ENCODE measurements at places on chromosomes 7 and 10. TPM values are rescaled to one million over a fixed set of nuclear protein-coding genes. Genes with fewer than 3 reads are reported as not detected.

The RNF148 gene
- 4.5 TPM for total RNA-seq

The EIF5AL1 gene
- 0.16 TPM for total RNA-seq

The PSMC2 gene
- total RNA-seq = 219 TPM

The SLC26A3 gene
- total RNA-seq = not detected

The CLEC2L gene
- total RNA-seq = not detected

The SPDYE3 gene
- not detected for total RNA-seq

The TLX1 gene
- total RNA-seq = not detected

The ERVW-1 gene
- not detected for total RNA-seq

The EPO gene
- not detected for total RNA-seq

The DIP2C gene
- 2.9 TPM for total RNA-seq

The FBXL13 gene
- 0.32 TPM for total RNA-seq

The SVOPL gene
- total RNA-seq = not detected

The NCF1 gene
- not detected for total RNA-seq

The TAF3 gene
- 2.1 TPM for total RNA-seq

The MARVELD1 gene
- total RNA-seq = 6.6 TPM

The PRKCQ gene
- total RNA-seq = 0.16 TPM

The PON1 gene
- total RNA-seq = under 0.01 TPM

The ENKUR gene
- total RNA-seq = 0.06 TPM

The SPDYE16 gene
- total RNA-seq = under 0.01 TPM

The IGF2BP3 gene
- 15.0 TPM for total RNA-seq

The TLL2 gene
- total RNA-seq = 0.06 TPM

The PRR15 gene
- 0.06 TPM for total RNA-seq

The STEAP4 gene
- not detected for total RNA-seq

The RADIL gene
- total RNA-seq = 1.3 TPM

The NANOS1 gene
- 0.16 TPM for total RNA-seq

The THSD7A gene
- total RNA-seq = 27.2 TPM

The AKR1C2 gene
- total RNA-seq = 0.97 TPM

The CRTAC1 gene
- total RNA-seq = 3.1 TPM

The CPA2 gene
- total RNA-seq = not detected

The PTPN20 gene
- total RNA-seq = 0.44 TPM

The ZNF736 gene
- 6.6 TPM for total RNA-seq

The UCN3 gene
- not detected for total RNA-seq

The CC2D2B gene
- not detected for total RNA-seq

The LRRTM3 gene
- total RNA-seq = not detected

The DNAJC12 gene
- total RNA-seq = 3.9 TPM

The POLL gene
- total RNA-seq = 8.0 TPM

The PRLHR gene
- not detected for total RNA-seq

The RPEL1 gene
- not detected for total RNA-seq

The SPDYE2B gene
- total RNA-seq = not detected

The CREB5 gene
- 12.5 TPM for total RNA-seq

The TSPAN33 gene
- total RNA-seq = under 0.01 TPM

The CADPS2 gene
- total RNA-seq = 62.1 TPM

The HOXA13 gene
- not detected for total RNA-seq

The LIPN gene
- total RNA-seq = not detected

The BLNK gene
- not detected for total RNA-seq

The VGF gene
- total RNA-seq = not detected

The BZW2 gene
- total RNA-seq = 88.4 TPM

The POLR2J2 gene
- total RNA-seq = 0.97 TPM
